ENCODE measurements at places on chromosomes 4 and X.

GRCh38 chr4:87067124-87067885, 132.5 kb downstream of the AFF1 start:
- no peak for DNase-seq

DNA sequence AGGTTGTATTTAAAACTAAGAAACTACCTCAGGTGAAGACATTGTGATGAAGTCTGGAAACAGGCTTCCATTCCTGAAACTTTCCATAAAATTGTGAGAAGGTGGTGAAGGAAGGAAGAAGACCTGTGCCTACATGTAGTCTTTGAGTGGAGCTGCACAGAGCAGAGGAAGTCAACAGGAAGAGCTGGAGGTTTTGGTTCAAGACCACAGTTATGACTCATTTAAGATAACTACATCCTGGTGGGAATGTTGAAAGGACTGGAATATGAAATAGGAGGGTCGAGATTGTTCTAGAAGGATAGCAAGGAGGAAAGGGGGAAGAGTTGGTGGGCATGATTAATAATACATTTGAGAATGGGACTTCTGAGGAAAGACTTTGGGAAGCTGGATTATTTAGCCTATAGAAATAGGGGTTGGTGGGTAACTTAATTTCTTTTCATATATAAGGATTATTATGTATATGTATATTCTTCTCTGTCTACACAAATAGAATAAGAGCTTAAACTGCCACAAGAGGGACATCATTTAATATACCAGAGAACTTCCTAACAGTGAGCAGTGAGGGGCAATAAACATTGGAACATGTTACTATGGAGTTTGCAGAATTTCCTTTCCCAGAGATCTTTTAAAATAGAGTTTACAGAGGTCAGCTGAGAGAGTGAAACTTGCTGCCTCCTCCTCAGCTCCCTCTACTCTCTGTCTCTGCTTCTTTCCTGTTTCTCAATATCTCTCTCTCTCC, 23.5 kb downstream of the AWAT2 start:
- DNase-seq = no peak

DNA sequence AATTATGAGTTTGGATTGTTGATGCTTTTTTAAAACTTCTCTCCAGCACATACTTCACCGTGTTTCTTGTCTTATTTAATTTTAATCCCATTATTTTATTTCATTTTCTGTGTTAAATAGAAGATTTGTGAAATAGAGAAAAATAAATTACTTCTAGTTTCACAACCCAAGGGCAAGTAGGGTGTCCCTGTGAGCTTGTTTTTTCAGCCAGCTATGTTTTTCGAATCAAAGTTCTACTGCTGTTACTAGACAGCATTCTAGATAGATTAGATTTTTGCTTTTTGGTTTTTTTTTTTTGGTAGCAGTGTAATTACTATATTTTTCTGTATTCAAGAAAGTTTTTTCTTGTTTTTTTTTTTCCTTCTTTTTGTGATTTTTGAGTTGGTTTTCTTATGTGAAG, 59.9 kb downstream of the RBPJ start:
- DNase-seq = no peak

DNA sequence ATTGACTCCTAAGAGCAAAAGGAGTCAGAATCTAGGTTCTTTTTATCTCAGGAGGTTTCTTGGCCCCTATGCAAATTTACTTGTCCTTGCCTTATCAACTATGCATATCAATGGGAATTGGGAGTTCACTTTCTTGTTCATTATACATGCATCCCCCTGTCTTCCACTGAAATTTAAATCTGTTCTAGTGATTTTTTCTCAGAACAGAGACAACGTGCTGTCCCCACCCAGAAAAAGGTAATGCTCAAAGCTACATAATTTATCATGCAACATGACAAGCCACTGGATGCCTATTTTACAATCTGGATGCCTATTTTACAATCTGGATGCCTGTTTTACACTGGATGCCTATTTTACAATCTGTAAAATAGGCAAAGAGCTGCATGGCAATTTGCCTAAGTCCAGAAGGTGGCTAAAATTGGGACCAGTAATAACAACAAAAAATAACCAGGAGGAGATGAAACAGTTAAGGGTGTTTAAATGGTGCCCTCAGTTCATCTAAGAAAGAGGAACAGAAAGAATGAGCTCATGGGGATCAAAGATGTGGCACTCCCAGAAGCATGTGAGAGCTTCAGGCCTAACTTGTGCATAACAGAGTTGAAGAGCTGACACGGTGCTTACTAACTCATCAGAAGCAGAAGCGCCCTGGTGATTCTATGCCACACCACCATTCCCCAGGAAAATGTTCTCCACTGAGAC, 537.8 kb upstream of the BOD1L1 start:
- DNase-seq = no peak

- DNase-seq = no peak
Observed at GRCh38 chrX:14028473-14028872, 1.2 kb downstream of the GEMIN8 start.

DNA sequence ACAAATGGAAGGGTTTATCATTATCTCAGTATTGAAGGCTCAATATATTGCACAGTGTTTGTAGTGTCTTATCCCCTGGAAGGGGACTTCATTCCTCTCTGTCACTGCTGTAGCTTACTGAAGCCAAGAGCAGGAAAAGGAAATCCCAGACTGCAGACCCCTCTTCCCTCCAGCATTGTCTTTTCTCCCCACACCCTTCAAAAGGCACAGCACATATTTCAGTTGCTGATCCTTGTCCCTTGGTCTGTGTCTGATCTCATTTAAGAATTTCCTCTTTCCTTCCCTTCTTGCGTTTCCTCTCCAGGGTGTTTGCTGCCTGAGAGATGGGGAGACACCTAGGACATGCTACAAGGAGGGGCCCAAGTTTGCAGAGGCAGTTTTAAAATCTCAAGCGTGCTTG, 40.1 kb downstream of the STIM2 start:
- DNase-seq = no peak

GRCh38 chr4:41050880-41051775, 163.2 kb downstream of the APBB2 start:
- DNase-seq = no peak

DNA sequence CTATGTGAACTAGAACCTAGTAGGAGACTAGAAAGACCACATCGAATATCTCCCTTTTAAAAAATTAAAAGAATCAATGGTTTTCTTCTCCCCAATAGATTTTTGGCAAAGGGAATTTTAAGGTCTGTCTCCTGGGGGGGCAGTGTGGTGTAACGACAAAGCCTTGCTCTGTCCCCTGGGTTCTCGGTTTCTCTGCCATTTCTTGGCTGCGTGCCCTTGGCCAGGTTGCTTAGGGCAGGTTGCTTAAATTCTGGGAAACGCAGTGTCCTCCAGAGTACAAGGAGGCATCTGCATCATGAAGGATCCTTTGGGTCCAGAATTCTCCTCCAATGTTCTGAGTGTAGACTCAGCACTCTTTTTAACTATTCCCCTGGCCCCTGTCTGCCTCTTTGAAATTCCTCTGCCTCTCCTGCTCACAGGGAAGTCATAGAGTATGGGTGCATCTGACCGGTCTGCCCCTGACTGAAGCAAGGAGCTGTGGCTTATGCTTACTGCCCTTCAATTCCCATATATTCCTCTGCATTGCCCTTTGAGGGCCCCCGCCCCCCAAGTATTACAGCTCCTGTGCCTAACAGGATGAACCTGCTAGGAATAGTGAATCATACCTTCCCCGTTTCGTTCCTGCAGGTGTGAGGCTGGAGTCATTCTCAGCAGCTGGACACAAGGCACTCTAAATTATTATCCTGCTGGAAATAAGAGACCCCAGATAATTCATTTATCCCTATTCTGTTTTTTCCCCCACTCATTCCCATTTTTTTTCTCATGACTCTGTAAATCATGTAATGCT, 2.2 kb downstream of the KIT start:
- DNase-seq = no peak

DNA sequence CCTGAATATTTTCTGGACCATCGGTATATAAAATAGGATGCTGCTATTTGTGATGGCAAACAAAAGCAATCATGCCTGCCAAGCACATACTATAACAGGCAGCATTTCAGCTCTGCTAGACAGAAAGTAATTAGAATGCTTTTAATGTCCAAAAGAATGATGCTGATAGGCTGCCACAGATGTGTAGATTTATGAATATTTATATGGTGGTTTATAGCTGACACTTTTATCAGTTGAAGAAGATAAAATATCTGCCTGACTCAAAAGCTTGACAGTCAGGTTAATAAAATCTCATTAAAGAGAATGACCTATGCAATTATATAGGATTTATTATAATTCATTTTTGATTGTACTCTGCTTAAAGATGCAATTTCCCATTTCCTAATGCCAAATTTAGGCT, 4.0 kb downstream of the BEND4 start:
- DNase-seq = no peak

- DNase-seq = no peak
Observed at GRCh38 chr4:89171176-89171805, 60.0 kb downstream of the TIGD2 start.

DNA sequence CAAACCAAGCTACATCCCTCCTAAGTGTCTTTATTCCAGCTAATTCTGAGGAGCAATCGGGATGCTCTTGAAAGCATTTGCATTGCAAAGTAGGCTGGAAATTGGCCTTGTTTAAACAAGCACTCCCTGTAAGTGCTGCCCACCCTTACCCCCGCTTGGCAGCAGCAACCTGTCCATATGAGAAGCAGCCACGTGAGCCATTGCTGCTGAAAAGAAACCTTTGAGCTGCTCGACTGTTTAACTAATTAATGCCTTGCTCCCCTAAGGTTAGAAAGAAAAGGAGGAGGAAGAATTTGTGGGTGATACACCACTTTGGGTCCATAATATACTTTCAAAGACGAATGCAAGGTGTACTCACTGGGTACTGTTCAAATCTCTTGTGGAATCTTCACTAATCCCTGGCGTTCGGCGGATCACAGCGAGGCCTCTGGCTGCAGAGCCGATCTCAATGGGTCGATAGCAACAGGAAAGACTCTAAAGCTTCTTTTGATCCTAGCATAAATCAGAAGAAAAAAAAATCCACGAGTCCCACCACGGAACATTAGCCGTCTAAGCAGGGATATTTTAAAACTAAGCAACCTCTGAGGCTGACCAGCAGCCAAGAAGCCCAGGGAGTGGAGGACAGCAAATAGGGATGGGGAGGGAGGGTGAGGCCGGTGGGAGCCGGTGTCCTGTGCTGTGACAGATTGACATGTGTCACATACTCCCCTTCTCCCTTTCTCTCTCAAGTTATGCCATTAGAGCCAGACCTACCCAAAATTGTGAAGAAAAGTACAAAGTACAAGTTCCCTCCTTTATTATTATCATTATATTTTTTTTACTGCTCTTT, 37.2 kb upstream of the MGST2 start:
- DNase-seq = peak; percentile 16

GRCh38 chr4:112616984-112617383, 19.7 kb downstream of the ZGRF1 start:
- DNase-seq = no peak

DNA sequence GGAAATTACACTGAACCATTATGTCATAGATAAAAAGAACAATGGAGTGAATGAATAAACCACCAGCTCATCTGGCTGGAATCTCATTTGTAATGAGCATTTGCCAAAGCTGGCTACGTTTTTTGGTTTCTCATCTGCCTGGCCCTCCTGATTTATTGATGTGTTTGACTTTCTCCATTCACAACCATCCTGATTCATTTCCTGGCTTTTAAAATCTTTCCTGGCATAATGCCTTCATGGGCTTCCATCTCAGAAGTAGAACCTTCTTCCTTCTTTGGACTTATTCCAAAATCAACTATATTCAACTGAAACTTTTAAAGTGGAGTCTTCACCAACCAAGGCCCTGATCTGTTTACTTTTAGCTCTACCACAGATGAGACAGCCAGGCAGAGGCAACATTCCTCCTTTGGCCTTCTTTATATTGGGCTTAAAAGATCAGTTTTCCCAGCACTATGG, 36.0 kb upstream of the ARSJ start:
- DNase-seq = no peak

- DNase-seq = no peak
Observed at GRCh38 chr4:2792711-2793585, at the start of gene SH3BP2. SH3BP2 (plus strand) TSS chr4:2793085; CDS start chr4:2820618, 27,533 bp downstream.
